ENCODE measurements at places on chromosomes 12 and 14.

DNA sequence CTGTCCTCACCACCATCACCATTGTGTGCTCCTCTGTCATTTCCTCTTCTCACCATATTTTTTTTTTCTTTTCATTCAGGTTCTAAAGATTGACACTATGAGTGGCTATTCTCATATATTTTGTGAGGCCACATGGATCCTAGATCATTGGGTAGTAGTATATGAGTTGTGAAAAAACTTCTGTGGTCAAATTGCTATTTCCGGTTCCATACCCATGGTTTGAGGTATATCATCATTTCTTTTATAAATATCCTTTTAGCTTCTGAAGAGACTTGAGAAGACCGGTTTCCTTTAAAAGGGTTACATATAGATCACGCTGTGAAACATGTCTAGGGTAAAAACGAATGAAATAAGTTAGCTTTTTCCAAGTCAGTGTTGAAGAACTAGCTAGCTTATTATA is 769.3 kb downstream of the NOVA1 start:
- no peak for DNase-seq

DNA sequence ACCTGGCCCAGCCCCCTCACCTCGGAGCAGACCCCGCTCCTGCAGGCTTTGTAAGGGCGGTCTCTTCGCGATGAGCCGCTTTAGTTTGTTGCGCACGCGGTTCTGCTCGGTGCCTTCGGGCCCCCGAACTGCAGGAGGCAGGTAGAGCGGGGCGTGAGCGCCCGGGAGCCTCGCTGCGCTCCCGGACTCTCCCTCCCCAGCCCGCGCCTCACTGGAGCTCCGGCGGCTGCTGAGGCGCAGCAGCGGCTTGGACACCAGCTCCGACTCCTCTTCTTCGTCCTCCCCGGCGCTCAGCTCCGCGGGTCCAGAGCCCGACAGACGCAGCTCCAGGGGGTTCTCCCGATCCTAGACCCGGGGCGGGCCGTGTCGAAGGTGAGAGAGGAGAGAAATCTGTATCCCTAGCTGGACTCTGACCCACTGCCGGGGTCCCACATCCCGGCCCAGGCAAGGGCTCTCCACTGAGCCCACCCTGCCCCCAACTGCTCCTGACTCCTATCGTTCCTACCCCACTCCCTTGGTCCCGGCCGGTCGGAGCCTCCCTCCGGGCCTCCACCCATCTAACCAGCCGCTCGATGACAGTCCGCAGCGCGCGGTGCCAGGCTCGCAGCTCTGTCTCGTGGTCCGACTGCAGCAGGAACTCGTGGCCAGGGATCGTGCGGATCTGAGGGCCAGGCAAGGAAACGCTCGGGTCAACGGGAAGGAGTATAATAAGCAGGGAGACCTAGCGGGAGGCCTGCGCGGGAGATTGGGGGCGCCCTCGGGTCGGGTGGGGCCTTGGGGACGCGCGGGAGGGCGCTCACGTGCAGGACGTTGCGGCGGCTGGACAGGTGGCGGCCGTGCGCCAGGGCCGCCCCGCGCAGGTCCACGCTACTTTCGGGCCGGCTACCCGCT is 4.2 kb downstream of the ARHGAP9 start:
- no peak for DNase-seq

DNA sequence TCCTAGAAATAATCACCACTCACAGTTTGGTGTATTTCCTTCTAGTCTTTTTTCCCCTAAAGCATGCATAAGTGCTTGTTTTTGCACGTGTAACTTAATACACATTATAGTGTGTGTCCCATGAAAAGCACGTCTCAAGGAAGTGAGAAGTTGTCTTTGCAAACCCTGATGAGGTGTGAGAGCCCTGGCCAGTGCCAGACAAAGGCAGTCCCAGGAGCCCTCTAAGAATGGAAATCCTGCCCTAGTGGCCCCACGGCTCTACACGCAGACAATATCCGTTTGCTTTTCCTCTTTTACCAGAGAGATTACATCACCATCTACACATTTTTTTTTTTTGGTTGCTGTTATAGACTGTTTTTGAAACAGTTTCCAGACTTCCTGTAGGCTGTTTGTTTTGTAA is 85.5 kb upstream of the FZD10 start:
- DNase-seq = no peak

DNA sequence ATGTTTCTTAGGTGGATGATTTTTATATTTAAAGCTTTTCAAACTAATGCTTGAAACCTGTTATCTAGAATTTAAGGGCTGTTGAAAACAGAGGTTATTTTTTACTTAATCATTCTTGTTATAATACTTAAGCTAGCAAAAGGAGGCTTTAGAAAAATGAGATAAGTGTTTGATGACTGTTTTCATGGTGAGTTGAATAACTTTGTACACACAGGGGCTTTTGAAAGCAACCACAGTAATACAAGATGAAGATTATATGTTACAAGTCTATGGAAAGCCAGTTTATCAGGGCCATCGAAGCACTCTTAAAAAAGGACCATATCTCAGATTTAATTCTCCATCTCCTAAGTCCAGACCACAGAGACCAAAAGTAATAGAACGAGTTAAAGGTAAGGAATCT is 33.3 kb downstream of the KIAA0586 start:
- DNase-seq = no peak

- no peak for DNase-seq
Measured at GRCh38 chr14:22545842-22546721, 42.9 kb downstream of the DAD1 start.

Measured in stimulated activated CD4-positive, alpha-beta T cell treated with anti-CD3 and anti-CD28 coated beads, Interleukin-15, amount 100 ng/mL, for 1 hour (primary cell).